Left cardiac atrium (tissue), 4 donors: ENCODE measurements at places on chromosomes 11 and 22. TPM values are rescaled to one million over a fixed set of nuclear protein-coding genes. Genes with fewer than 3 reads are reported as not detected.
A peak's percentile ranks its signal among the peaks of the same experiment; 100 is the strongest.

The PIWIL4 gene
- 1.5 TPM for total RNA-seq

The VPREB1 gene
- total RNA-seq: not detected

GRCh38 chr11:89583580-89583979, 92.4 kb upstream of the NOX4 start:
- no peak for DNase-seq

DNA sequence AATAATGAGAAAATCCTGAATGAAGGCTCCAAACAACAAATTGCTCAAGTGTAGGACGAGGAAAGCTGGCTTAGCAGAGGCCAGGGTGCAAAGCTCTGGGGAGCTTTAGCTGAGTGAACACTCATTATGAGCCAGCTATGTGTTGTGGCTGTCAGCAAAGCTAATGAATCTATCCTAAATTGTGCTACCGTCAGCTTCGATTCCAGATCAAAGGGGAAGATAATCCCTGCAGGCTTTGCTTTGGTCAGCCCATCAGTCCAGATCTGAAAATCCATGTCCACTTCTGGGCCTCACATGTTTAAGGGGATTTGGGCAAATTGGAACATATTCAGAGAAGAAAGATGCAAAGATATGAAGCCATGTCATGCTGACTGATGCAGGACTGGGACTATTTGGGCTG, 180.9 kb upstream of the ZBED5 start:
- DNase-seq: no peak

The TNRC6B gene
- total RNA-seq: 30.6 TPM

DNA sequence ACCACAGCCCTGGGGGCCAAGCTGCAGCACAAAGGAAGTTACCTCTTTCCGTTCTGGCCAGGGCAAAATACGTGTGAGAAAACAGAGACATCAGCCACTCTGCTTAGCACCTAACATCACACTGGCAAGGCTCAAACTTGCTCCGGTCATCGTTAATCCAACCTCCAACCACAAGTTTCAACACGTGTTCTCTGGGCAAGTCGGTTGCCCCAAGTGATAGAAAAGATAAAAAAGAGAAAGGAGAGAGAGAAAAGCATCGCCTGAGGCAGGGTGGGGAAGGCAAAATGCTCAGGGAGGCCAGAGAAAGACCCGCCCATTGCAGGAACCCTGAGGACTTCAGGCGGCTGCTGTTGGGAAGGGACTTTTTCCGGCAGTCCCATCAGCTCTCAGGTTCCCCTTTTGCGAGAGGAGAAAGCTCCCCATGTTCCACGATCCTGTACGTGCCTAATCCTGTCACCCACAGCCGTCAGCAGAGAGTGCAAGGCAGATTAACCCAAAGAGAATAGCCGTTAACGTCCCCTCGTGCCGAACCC, 18.5 kb upstream of the B4GALNT4 start:
- DNase-seq: no peak

DNA sequence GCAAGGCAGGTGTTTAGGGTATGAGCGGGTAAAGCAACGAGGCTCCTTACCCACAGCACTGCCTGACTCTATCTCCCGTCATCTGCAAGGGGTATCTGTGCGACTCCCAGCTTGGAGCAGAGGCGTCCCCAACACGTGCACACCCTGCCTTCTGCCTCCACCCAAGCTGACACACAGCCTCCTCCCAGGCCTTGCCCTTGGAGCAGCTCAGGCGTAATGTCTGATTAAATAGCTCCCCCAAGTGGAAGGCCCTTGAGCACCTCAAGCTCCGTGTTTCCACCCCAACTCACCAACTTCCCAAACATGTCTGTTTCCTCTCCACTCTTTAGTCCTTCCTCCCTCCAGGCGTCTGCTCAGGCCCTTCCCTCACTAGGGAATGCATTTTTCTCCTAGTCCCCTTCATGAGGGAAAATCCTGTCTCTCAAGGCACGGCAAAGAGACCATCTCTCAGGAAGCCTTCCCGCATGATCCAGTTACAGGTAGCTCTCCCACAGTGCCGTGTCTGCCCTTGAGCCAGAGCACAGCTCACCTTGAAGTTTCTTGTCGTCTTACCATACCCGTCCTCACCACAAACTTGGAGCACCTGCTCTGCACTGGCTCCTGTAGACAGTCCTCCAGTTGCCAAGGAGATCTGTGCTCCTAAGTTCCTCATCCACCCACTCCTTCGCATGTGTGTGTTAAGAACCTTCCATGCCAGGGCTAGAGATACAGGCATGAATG, 15.8 kb downstream of the CYB5R2 start:
- peak; percentile 68 for DNase-seq

DNA sequence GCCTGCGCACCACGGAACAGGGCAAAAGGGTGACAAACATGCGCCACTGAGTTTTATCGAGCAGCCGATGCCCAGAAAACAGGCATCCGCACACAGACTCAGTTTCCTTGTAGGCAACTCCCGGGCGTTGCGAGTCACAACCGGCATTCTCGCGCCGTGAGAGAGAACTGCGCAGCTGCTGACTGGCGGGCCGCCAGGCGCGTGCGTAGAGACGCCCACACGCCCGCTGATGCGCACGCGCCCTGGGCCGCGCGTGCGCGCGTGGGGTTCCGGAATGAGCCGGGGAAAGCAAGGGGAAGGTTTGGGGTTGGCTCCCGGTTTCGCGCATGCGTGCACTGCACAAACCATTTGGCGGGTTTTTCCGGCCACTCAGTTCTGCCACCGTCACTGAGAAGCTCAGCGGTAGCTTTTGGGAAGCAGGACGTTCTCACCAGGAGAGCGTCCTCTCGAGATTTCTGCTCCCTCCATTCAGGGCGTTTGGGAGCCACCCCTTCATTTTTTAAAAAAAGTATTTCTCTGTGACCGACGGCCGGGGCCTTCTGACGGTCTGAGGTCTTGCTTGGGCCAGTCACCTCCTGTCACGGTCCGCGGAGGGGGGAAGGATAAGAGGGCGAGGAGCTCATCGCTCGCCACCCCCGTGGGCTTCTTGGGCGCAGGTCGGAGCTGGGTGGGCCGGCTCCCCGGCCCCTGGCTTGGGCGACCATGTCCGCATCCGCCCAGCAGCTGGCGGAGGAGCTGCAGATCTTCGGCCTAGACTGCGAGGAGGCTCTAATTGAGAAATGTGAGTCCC, at the start of gene POLA2:
Gene POLA2 (plus strand): TSS at position 372 of the 790 bp plus-strand sequence. CDS start 331 bp downstream, at position 703.
- peak; percentile 96 for DNase-seq

DNA sequence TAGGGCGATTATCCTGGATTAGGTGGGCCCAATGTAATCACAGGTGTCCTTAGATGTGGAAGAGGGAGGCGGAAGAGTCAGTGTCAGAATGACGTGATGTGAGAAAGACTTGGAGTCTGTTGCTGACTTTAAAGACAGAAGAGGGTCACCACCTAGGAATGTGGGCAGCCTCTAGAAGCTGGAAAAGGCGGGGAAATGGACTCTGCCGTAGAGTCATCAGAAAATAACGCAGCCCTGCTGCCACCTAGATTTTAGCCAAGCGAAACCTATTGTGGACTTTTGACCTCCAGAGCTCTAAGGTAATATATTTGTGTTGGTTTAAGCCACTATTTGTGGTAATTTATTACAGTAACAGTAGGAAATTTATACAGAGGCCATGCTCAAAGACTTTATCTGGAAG, 4.8 kb downstream of the DDX10 start:
- no peak for DNase-seq

DNA sequence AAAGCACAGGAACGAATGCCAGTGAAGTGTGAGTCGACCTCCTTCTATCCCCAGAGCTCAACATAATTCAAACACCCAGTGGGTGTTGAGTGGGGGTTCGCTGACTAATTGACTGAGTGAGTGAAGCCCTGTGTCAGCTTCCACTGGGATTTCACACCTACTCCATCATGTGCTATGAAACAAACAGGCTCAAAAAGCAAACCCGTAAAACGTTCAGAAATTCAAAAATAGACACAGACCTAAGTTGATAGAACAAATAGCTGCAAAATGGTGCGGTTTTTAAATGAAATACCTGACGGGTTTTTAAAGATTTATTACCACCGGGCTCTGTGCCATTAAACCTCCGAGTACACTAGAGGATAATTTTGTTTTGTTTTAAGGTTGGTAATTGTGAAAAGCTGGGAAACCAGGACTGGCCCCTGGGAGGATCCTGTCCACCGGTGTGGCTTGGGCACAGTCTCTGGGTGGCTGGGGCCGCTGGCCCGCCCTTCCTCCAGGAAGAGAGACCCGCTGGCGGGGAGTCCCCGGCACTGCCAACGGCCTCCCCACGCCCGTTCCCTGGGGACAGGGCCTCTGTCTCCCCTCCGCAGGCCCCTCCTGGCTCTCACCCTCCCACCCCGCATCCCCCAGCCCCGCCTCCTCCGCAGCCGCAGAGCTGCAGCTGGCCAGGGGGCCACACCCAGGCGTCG, 13.6 kb downstream of the KCNJ5 start:
- peak; percentile 47 for DNase-seq

The F2 gene
- total RNA-seq: not detected

DNA sequence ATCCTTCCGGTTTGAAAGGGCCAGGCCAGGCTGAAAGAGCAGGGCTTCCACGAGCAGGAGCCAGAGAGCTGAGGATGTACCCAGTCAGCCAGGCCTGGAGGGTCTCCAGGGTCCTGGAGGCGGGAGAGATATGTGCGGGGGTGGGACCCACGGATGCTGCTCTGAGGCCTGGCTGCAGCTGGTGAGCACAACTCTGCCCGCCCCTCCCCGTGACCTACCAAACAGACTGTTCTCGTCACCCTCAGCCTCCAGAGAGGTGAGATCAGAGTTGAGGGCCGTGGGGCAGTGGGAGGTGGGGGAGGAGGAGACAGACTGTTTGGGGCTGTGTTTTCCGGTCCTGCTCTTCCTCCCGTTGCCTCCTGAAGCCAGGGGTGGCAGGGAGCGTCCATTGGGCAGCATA, 42.2 kb downstream of the TRIOBP start:
- peak; percentile 85 for DNase-seq

DNA sequence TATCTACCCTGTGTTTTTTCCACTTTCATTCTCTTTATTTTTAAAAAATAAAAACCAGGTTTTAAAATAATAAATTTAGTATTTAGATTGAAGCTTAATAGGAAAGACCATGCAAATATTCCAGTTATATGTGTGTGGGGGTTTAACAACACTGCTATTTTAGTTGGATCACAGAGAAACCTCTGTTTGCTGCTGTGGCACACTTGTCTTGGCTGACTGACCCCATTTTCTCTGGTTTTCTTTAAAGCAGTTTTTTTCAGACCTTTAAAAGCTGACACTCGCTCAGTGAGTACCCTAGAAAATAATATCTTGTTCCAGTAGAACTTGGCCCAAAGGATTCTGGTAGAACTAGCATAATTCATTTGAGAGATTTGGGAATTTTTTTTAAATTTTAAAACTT, 31.6 kb downstream of the ACER3 start:
- no peak for DNase-seq

DNA sequence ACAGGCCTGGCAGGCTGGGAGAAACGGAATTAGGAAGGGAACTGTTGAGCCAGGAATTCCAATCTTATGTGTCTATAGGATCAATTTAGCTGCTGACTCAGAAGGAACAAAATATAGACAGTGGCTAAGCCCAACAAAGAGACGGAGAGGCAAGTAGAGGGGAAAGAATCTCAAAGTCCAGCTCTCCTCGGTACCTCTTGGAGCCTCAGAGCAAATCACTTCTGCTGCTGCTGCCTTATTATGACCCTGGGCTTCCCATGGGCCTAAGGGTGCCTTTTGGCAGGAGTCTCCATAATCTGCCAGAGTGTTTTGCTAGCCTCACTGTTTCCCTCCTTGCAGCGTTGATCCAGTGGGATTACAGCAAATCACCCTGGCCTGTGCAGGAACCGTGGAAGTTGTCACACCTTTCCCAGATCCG, 31.7 kb downstream of the PAX6 start:
- no peak for DNase-seq

- DNase-seq: no peak
Measured at GRCh38 chr11:27757953-27758352, 57.7 kb upstream of the BDNF start.

DNA sequence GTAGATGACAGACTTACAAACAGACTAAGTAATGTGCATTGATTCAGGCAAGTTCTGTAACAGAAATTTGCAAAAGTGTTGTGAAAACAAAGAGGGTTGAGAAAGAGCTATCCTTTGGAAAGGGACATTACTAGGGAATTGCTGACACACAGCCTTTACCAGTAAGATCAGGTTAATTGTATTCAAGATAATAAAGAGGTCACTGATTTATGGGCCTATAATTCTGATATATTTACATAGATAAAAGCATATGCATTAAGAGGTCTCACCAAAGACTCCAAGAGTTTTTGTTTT, 138.7 kb downstream of the MAML2 start:
- DNase-seq: no peak

DNA sequence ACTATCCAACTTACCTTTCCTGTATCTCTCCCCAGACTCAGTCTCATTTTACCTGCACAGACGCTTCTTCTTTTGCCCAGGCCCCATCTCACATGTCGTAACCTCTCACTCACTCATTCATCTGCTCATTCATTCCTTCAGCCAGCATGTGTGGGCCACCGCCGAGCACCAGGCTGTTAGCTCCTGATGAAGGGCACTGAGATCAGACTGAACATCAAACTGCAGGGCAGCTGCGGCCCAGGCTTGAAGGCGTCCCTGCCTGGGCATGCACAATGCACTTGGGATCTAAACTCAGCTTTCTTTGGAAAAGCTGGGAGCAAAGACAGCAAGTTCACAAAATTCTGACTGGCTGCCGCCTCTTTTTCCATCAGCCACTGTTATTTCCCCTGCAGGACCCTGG, 1456.3 kb downstream of the BRD1 start:
- DNase-seq: no peak

DNA sequence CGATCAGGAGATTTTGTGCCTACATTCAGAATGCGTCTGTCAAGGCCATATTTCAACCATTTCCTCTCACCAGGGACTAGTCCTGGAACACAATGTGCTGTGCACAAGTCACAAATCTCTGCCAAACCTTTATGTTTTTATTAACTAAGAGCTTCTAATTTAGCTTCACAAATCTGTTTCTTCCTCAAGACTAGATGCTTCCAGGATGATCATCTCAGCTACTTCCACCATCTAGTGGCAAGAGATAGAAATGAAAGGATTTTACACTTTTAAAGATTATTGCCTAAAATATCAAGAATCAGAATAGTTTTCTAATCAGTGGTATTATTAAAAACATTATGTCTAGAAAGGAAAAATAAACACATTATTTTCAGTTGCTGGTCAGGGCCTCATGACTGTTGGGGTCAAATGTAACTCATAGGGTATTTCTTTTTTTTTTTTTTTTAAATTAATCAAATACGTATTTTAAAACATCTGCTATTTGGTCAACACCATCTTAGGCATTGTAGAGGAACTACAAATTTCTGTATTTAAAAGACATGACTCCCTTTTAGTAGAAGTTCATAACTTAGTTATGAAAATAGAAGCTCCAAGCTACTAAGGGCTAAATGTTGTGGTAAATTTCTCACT, 1102.6 kb downstream of the DLG2 start:
- no peak for DNase-seq
